AML-193 (cell line): ENCODE measurements at places on chromosomes 4 and X.

- peak; percentile 35 for DNase-seq
Observed at GRCh38 chrX:104270916-104271512, 16.3 kb upstream of the ESX1 start.

- no peak for DNase-seq
Observed at GRCh38 chr4:20368926-20369325, 117.2 kb downstream of the SLIT2 start.

GRCh38 chr4:138951764-138952163 is 63.8 kb upstream of the NOCT start:
- no peak for DNase-seq

DNA sequence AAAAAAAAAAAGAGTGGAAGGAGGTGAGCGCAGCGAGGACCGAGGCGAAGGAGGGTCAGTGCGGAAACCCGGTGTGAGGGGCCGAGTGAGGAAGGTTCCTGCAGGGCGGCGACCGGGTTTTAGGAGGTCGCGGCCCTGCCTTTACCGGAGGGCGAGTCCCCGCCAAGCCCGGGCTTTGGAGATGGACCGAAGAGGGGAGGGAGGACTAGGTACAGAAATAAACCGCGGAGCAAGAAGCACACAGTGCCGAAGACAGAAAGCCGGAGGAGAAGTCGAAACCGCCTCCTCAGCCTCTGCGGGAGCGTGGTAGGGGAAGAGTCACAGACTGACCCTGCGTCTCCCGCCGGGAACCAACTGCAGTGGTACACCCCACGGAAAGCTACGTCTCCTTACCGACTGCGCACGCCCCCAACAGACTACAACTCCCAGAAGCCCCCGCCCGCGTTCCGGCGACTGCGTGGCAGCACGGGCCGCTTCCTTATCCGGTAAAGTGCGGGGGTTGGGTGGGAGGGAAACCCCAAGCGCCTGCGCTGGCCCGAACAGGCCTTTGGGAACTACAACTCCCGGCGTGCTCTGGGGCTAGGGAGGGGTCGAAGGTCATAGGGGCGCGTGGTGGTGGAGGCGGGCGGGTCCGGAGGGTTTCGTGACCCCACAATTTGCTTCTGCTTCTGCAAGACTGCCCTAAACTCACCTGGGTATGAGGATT is at the start of gene NFXL1:
TSS of gene NFXL1 (minus strand) at position 364 of the 706 bp plus-strand sequence. CDS start 380 bp downstream, outside the sequence.
- peak; percentile 85 for DNase-seq

DNA sequence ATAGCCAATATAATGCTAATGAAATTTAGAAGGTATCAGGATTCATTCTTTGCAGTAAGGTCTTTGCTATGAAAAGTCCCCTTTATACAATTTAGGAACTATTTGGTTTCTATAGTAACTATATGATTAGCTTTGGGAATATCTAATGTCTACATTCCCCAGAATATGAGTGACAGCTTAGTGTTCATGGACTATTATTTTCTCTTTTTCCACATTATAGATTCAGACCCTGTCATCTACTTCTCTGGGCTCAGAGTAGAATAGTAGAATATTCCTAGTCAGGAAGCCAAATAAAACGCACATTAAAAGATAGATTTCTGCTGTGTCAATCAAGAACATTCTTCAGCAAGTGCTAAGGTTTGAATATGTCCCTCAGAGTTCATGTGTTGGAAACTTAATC is 26.1 kb upstream of the SULT1B1 start:
- no peak for DNase-seq

DNA sequence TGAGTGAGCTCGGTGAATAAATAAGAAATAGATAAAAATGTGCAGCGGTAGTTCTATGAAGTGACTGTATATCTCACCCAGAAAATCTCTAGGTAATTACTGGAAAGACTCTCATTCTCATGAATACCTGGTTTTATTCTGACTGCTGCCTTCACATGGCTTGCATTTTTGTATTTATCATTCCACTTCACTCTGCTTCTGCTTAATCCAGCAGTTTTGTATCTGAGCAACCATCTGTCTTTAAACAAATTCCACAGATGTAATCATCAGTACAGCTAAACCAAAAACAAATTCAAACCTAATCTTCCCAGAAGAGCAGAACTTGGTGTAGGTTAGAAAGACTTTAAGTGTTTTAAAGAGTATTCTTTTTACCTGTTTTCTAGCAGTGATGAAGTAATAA is 11.2 kb upstream of the ALB start:
- DNase-seq, result no peak

- DNase-seq, result no peak
Observed at GRCh38 chr4:125765941-125766340, 451.2 kb downstream of the FAT4 start.

DNA sequence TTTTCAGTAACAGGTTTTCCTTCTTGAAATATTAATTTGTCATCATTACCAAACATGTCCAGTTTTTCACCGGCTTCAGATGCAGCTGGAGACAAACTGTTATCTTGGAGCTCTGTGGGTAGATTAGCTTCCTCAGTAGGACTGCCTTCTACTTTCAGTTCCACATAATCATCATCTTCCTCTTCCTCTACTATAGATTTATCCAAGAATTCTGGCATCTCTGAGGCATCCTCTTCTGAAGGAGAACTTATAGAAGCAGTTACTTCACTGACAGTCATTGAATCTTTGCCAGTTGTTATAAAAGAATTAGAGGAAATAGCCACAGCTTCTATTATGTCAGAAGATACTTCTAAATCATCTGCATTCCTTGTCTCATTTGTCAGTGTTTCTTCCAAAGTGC is 162.9 kb downstream of the LRBA start:
- no peak for DNase-seq

- DNase-seq, result no peak
Observed at GRCh38 chr4:66178906-66179305, 508.6 kb upstream of the EPHA5 start.

- no peak for DNase-seq
Observed at GRCh38 chr4:4302001-4302400, 11.9 kb downstream of the ZBTB49 start.

DNA sequence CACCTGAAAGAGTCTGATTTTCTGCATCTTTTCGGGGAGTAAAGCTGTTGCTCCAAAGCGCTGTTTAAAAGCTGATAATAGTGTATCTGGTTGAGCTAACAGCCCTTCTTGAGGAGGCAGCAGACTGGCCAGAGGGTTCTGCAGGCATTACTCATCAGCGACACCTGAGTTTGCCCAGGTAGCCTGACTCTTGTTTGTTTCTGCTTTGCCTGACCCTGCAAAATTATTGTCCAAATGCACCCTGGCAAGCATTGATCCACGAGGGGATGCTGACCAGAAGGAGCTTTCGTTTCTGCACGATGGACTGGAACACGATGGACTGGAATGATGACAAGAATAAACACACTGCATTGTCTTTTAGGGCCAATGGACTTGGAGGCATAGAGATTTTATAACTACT is 6.2 kb downstream of the CD99 start:
- DNase-seq, result no peak

- no peak for DNase-seq
Observed at GRCh38 chr4:148692242-148692641, 250.0 kb upstream of the NR3C2 start.

- no peak for DNase-seq
Observed at GRCh38 chrX:19799319-19800182, 87.8 kb downstream of the SH3KBP1 start.
